ENCODE measurements at places on chromosomes 11 and 22.

DNA sequence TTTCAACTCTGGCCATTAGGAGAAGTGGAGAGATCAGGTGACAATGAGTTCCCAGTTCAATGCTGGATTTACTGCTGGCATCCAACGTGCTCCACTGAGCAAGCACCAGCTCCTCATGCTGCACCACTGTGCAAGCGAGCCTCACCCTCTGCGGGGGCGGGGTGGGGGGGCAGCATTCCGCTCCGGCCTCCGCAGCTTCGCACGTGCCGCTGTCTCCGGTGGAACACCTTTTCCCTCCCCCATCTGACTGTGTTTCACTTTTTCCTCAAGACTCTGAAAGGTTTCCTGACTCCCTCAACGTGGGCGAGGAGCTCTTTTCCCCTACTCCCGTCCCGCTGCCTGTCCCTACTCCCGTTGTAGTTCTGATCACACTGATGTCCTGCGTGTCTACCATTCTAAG is 835 bp upstream of the RHOD start:
- DNase-seq: no peak

- no peak for DNase-seq
These were observed 23.8 kb upstream of the OAF start for GRCh38 chr11:120186774-120187591.

DNA sequence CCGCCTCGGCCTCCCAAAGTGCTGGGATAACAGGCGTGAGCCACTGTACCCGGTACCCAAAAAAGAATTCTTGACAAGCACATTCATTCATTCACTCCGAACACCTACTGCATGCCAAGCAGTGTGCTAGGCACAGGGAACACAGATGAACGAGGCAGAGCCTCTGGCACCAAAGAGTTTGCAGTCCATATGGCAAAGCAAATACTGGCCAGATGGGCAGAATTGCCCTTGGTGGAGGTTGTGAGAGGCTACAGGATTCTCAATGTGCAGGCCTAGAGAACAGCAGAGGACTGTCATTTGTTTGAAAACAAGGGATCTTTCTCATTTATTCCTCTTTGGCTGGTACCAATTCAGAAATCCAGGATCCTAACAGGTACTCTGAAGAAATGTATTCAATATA is 27.5 kb upstream of the MTCH2 start:
- DNase-seq: no peak

GRCh38 chr11:128555606-128556005 is 31.8 kb downstream of the ETS1 start:
- no peak for DNase-seq

DNA sequence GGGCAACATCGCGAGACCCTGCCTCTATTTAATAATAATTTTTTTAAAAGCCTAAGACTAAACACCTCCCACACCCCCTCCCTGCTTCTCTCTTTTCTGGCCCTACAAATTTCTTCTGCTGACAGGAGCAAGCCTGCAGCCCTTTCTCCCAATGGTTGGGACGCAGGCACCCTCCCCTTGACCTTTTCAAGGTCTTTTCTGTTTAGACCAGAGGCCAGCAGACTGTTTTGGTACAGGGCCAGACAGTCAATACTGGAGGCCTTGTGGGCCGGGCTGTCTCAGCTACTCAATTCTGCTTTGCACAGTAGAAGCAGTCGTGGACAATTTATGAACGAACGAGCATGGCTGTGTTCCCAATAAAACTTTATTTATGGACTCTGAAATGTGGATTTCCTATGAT is 92.3 kb downstream of the SCN3B start:
- peak; percentile 70 for DNase-seq

DNA sequence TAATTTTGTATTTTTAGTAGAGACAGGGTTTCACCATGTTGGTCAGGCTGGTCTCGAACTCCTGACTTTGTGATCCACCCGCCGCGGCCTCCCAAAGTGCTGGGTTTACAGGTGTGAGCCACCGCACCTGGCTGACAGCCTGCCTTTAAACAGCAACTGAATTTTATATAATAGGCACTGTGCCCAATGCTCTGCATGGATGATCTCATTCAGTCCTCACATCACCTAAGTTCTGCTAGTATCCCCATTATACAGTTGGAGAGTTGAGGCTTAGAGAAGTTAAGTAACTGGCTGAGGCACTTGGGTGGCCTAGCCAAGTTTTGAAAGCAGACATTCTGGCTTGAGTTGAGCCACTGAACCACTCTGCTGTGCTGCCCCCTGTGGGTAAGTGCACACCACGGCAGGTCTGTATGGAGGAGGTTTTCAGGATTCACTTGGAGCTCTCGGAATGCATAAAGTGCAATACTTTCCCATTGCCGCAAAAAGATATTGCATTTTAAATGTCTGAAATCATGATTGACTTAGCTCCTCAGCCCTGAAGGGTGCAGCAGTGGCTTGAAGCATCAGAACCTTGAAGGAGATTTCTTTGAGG is 112.4 kb downstream of the LDLRAD3 start:
- DNase-seq: peak; percentile 6

DNA sequence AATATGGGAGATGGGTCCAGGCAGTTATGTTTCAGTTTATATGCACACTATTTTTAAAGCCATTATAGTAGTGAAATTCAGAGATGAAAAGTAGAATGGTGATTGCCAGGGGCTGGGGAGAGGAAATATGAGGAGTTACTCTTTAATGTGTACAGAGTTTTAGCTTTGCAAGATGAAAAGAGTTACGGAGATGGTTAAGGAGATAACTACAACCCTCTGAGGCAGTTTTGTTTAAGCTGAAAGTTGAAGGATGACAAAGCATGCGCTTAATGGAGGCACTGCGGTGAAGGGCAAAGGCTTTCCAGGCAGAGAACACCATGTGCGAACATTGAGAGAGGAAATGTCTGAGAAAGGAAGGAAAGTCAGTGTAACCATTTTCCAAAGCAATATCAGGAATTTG is 18.2 kb upstream of the BMAL1 start:
- DNase-seq: no peak

- no peak for DNase-seq
These were observed 17.8 kb downstream of the OTUB1 start for GRCh38 chr11:64003807-64004589.

- no peak for DNase-seq
These were observed 2.6 kb upstream of the LRFN4 start for GRCh38 chr11:66854231-66854661.

DNA sequence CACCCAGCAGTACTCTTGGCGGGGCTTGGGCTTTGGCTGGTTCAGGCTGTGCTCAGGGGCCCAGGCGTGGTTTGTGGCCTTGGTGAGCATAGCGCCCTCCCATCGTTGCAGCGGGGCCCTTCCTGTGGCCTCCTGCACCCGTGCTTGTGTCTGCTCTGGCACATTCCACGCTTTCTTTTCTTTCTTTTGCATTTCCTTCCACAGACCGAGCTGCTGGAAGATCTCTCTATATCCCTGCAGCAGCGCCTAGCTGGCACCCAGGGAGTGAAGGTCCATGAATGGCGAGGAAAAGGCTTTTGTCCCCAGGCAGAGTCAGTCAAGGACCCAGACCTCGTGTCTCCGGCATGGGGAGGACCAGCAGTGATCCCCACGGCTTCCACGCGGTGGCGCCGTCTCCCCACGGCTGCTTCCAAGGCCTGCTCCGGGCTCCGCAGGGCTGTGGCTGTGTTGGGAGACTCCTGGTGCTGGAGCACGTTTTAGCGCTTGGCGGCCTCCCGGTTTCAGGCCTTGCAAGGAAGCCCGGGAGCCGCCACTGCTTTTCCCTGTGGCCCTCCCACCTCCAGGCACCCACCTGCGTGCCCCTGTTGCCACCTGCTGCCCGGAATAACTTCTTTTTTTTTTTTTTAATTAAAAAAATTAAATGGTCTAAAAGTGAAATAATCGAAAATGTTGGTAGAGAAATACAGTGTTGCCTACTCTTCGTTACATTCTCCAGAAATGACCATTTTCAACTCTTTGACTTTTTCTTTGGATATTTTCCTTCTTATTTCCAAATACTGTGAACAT is 28.5 kb downstream of the GLB1L2 start:
- peak; percentile 61 for DNase-seq

- DNase-seq: no peak
These were observed 229.3 kb downstream of the CASP12 start for GRCh38 chr11:104668797-104669463.

DNA sequence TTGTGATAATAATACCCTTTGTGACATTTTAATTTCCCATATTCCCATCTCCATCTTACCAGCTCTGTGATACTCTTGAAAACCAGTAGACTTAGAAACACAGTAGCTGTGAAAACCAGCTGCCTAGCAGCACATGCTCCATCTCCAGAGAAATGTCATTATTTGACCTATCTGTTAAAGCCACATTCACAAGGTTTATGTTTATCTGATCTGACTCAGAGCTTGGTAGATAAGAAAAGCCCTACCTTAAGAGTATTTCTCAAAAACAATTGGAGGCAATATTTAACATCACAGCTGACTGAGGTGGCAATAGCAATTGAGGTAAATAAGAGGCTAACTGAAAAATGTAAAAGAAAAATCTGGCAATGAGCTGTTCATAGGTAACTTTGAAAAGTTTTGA is 8.1 kb upstream of the ANO3 start:
- DNase-seq: no peak

- no peak for DNase-seq
These were observed 59.2 kb downstream of the NFAM1 start for GRCh38 chr22:42372976-42373375.

- no peak for DNase-seq
These were observed 5.4 kb upstream of the MMP8 start for GRCh38 chr11:102729849-102730815.

DNA sequence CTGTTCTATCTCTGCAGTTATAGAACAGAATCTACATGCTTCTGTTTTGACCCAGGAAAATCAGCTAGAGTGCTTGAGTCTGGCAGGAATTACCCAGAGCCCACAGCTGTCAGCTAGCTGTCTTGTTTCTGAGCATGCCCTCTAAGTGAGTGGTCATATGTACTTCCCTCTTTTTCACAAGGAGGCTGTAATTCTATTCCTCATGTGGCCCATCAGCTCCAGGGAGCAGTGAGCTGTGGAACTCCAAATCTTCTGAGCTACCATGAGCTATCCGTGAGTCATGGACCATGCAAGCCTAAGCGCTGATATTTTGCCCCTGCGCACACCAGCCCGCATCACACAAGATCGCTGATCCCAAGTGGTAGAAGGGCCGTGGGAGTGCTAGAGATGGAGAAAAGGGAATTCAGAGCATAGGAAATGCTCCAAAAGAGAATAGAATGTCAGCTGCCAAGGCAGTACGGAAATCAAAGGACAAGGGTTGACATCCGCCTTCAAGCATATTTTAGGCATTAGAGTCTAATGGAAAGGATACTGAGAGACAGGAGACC is 5.4 kb downstream of the FJX1 start:
- no peak for DNase-seq

DNA sequence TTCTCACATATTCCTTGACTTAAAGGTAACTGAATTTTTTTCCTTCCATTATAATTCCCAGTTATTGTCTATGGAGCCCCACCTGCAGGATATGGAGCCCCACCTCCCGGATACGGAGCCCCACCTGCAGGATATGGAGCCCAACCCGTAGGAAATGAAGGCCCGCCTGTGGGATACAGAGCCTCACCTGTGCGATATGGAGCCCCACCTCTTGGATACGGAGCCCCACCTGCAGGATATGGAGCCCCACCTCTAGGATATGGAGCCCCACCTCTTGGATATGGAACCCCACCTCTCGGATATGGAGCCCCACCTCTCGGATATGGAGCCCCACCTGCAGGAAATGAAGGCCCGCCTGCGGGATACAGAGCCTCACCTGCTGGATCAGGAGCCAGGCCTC is 28.1 kb downstream of the WBP2NL start:
- DNase-seq: no peak

- no peak for DNase-seq
These were observed 165.1 kb downstream of the DBX1 start for GRCh38 chr11:19995145-19995544.

Measured in RPMI8226 (cell line).